ENCODE measurements at places on chromosomes 13 and 19. TPM values are rescaled to one million over a fixed set of nuclear protein-coding genes. Genes with fewer than 3 reads are reported as not detected.

The APBA3 gene
- total RNA-seq: 11.1 TPM

The RNF113B gene
- total RNA-seq: not detected

The LILRA1 gene
- not detected for total RNA-seq

The HIPK4 gene
- total RNA-seq: 0.39 TPM

The KLF2 gene
- total RNA-seq: 20.1 TPM

The UBL5 gene
- total RNA-seq: 239 TPM

The DAND5 gene
- 0.11 TPM for total RNA-seq

The ZIC2 gene
- not detected for total RNA-seq

The MCEMP1 gene
- total RNA-seq: not detected

The URI1 gene
- total RNA-seq: 68.1 TPM

The KLHL26 gene
- total RNA-seq: 4.2 TPM

The KANK3 gene
- 0.26 TPM for total RNA-seq

The TEKTIP1 gene
- not detected for total RNA-seq

The REEP6 gene
- total RNA-seq: 1.4 TPM

The ZNF560 gene
- 0.39 TPM for total RNA-seq

The INTS6 gene
- total RNA-seq: 47.2 TPM

The C19orf38 gene
- total RNA-seq: not detected

The SIRT2 gene
- 41.7 TPM for total RNA-seq

The FBXO27 gene
- 1.8 TPM for total RNA-seq

The NCCRP1 gene
- total RNA-seq: not detected

The SLC10A2 gene
- total RNA-seq: not detected

The MADCAM1 gene
- total RNA-seq: 0.13 TPM

The GAPDHS gene
- not detected for total RNA-seq

The PSG7 gene
- total RNA-seq: not detected

The GPR4 gene
- total RNA-seq: under 0.01 TPM

The CCDC9 gene
- total RNA-seq: 9.3 TPM

The NOP53 gene
- total RNA-seq: 90.3 TPM

The OVOL3 gene
- total RNA-seq: not detected

The ZNF567 gene
- total RNA-seq: 11.7 TPM

The SIGLEC5 gene
- total RNA-seq: not detected

The CEACAM8 gene
- total RNA-seq: not detected

The NCAN gene
- total RNA-seq: not detected

The ZNF850 gene
- 3.8 TPM for total RNA-seq

The KLK3 gene
- not detected for total RNA-seq

The ANO8 gene
- total RNA-seq: 2.6 TPM

The NXNL1 gene
- not detected for total RNA-seq

The C5AR2 gene
- total RNA-seq: 22.3 TPM

The ZNF556 gene
- total RNA-seq: not detected

The FCAR gene
- total RNA-seq: not detected

The PRR20B gene
- total RNA-seq: not detected

The SLC7A10 gene
- total RNA-seq: not detected

The TNFSF13B gene
- total RNA-seq: 6.9 TPM

The MYO16 gene
- under 0.01 TPM for total RNA-seq

The ZNF586 gene
- total RNA-seq: 17.6 TPM

The CLC gene
- not detected for total RNA-seq

The ZNF626 gene
- total RNA-seq: 27.7 TPM

The SHISA7 gene
- total RNA-seq: not detected

Measured in articular chondrocyte of knee joint (primary cell).